Neural progenitor cell (in vitro differentiated cells): ENCODE measurements at places on chromosomes 3 and 15. TPM values are rescaled to one million over a fixed set of nuclear protein-coding genes. Genes with fewer than 3 reads are reported as not detected.

DNA sequence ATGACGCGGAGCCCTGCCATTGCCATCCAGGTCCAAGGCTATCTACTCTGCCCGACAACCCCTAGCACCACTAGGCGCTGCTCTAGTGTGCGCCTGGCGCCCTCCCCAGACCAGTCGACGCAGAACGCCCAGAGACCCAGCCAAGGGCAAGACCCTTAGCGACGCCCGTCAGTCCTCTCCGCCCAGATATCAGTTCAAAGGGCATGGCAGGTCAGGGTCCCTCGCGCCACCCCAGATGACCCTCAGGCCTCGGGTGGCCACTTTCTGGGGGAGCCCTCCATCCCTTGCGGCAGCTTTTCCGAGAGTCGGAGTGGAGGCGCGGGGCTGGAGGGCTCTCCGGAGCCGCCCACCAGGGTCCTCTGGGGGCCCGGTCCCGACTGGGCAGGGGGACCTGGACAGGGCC lies 371 bp upstream of the CLSTN2 start:
- H3K4me3 ChIP-seq: peak overlapping the region; percentile 92
- no peaks in the 10 kb centered on the region for H3K36me3 ChIP-seq
- no peak overlapping the region for H3K27ac ChIP-seq
- H3K27me3 ChIP-seq: peaks cover 58% of the 10 kb centered on the region

CCR9 gene
- not detected in 2 replicates for total RNA-seq

DNA sequence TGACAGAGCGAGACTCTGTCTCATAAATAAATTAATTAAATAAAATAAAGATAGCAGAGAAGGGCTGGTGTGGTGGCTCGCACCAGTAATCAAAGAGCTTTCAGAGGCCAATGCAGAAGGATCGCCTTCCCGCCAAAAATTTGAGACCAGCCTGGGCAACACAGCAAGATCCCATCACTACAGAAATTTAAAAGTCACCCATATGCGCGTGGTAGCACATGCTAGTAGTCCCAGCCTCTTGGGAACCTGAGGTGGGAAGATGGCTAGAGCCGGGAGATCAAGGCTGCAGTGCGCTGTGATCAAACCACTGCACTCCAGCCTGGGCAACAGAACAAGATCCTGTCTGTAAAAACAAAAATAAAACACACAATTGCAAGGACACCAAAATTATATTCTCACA lies 9.6 kb downstream of the SMARCC1 start:
- no peak for DNase-seq
- H3K36me3 ChIP-seq: peaks cover 26% of the 10 kb centered on the region
- H3K4me1 ChIP-seq: no peaks in the 10 kb centered on the region

- H3K4me3 ChIP-seq: no peak overlapping the region
- H3K4me1 ChIP-seq: no peaks in the 10 kb centered on the region
- no peak overlapping the region for H3K27ac ChIP-seq
- H3K27me3 ChIP-seq: no peaks in the 10 kb centered on the region
These were observed 571.9 kb upstream of the CBLB start for GRCh38 chr3:106440672-106441071.

DNA sequence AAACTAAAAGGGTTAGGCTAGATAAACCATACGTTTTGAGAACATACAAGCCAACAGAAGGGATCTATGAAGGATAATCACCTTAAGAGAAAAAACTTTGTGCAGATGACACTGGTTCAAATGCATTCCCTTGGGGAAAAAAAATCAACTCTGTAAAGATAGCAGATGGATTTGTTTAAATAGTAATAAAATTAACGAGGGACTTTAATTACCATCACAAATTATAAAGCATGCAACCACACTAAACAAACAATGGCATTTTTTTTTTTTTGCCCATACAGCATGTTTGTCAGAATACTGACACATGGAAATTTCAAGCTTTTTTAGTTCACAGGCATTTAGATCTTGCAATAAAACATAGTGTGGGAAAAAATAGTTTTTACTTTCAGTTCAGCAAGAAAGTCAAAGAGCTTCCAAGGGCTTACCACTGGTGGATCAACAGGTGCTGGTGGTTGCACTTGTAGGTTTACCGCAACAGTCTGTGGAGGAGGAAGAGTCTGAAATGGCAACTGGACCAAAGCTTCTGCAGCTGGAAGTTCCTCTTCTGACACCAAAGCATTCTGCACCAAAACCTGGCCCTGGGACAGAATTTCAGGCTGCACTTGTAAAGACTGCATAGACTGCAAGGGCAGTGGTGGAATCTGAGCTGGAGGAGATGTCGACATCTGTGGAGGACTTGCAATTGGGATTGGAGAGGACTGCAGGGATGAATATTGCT lies 53.1 kb downstream of the PHC3 start:
- H3K4me3 ChIP-seq: no peak overlapping the region
- no peak for DNase-seq
- H3K27ac ChIP-seq: no peak overlapping the region

LAMB2 gene
- 75.4 and 137 TPM in 2 replicates for total RNA-seq

GRCh38 chr3:42707620-42708355 lies 5.2 kb upstream of the HHATL start:
- no peak overlapping the region for H3K27ac ChIP-seq
- no peaks in the 10 kb centered on the region for H3K27me3 ChIP-seq
- no peak for DNase-seq
- H3K4me3 ChIP-seq: no peak overlapping the region

DNA sequence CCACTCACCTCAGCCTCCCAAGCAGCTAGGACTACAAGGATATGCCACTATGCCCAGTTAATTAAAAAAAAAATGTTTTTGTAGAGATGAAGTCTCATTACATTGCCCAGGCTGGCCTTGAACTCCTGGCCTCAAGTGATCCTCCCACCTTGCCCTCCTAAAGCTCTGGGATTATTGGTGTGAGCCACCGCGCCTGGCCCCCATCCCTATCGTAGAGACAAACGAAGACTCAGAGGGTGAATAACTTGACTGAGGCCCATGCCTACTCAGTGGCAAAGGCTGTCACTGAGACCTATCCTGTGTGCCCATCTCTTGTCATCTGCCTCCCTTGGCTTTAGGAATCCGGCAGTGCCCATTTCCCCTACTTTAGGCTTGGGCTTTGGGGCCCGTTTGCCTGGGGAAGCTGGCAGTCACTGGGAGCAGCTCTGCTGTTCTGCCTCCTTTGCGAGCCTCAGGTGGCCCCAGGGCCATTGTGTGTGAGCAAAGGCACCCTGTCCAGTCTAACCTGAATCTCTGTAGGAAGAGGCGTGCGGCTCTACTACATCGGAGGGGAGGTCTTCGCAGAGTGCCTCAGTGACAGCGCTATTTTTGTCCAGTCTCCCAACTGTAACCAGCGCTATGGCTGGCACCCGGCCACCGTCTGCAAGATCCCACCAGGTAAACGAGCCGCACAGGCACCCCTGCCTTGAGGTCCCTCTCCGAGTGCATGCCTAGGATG lies 70.1 kb downstream of the AAGAB start:
- no peaks in the 10 kb centered on the region for H3K27me3 ChIP-seq
- H3K36me3 ChIP-seq: no peaks in the 10 kb centered on the region
- H3K27ac ChIP-seq: no peak overlapping the region
- no peaks in the 10 kb centered on the region for H3K4me1 ChIP-seq
